ENCODE measurements at places on chromosomes 1 and 21.

DNA sequence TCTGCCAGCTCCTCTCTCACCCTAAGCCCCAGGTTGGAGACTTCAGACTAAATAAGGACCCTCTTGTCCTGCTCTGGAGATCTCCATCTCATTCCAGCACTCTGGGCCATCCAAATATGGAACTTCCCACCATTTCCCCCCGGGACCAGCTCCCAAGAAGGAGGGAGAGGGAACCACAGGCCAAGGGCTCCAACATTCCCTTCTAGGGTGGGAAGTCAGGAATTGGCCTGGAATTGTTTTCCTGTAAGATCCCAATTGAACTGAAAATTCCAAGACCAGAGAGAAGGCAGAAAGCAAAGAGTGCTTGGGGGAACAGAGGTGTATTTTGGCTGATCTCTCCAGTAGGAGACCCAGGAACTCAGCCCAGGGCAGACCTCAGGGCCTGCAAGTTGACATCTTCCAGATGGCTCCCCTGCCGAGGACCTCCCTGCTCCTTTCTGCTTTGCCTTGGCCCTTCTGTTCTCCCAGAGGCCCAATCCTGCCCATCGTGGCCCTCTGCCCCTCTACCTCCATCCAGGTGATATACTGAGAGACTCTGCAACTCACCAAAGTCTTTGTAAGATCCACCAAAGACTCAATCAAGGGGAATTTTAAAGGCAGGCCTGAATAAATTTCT, 14.9 kb downstream of the CSRP1 start:
- DNase-seq = no peak

DNA sequence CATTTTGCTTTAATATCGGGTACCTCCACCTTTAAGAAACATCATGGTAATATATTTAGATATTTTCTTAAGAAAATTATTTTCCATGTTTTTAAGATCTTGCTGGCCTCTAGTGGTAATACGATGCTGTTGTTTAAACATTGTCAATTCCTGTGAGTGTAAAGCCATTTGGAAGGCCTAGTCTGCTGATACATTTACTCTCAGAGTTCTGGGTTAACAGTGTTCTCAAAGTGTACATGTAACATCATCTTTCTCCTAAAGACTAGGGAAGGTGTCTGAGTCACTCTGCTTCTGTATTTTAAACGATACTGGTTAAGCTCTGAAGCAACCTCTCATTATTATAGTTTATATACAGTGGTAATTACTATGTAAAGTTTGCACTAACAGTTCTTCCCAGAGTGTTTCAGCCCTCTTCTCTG, 189.1 kb downstream of the RASAL2 start:
- DNase-seq = no peak

GRCh38 chr1:35637401-35637809, 3.9 kb downstream of the PSMB2 start:
- peak; percentile 45 for DNase-seq

GRCh38 chr1:221963742-221964141, 221.9 kb upstream of the DUSP10 start:
- DNase-seq = no peak

- DNase-seq = no peak
These were observed 372.6 kb upstream of the LRRC7 start for GRCh38 chr1:69195136-69195535.

DNA sequence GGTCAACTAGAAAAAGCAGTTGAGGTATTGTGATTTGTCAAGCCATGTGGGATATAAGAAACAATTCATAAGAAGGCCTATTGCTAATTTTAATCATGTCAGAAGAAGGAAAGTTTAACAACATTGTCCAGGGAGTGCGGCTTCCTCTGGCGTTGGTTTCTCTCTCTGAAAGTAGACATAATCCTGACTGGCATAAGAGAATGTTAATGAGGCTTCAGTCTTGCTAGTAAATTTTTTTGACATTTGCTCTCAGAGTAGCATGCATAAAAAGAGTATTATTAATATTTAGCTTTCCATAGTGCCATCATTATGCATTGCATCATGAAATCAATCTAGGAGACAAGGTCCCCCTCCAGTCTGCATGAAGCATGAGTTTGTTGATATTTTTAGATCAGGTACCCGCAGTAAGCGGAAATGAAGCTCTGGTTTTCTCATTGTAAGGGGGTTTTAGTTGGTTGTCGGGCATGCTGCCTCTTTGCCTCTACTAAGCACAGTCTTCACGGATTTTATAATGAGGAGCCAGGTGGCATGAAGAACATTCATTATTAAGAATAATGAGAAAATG, 12.8 kb upstream of the PRDM2 start:
- DNase-seq = no peak

- DNase-seq = peak; percentile 73
These were observed 3.2 kb downstream of the IFT25 start for GRCh38 chr1:53942127-53942957.

GRCh38 chr1:22056043-22056442, 3.5 kb downstream of the CDC42 start:
- DNase-seq = no peak

GRCh38 chr1:21654209-21654608, 14.9 kb downstream of the RAP1GAP start:
- DNase-seq = no peak

GRCh38 chr1:214451596-214451995, 99.8 kb downstream of the PTPN14 start:
- DNase-seq = no peak

DNA sequence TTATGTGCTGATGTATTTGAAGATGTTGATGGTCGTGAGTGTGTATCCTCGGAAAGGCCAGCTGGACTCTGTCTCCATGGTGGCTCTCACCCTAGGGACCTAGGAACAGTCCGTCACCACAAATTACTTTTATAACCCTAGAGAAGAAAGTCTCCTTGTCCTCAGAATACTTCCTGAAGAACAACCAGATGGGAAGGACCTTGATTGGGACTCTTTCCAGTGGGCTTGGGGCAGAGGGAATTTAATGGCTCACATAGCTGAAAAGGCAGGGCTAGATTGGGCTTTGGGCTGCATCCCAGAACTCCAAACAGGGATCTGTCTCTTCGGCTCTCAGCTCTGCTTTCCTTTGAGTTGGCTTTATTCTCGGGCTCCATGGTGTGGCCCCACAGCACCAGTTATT, 90.8 kb downstream of the TBX19 start:
- no peak for DNase-seq

GRCh38 chr1:197247465-197247864, 20.6 kb upstream of the CRB1 start:
- DNase-seq = no peak

- no peak for DNase-seq
These were observed 85.9 kb downstream of the MRPL37 start for GRCh38 chr1:54285815-54286345.

GRCh38 chr1:221712776-221713431, 29.0 kb downstream of the DUSP10 start:
- DNase-seq = peak; percentile 84
